Left hindlimb (tissue), 1 donor: ENCODE measurements at places on chromosomes 5 and 9.

DNA sequence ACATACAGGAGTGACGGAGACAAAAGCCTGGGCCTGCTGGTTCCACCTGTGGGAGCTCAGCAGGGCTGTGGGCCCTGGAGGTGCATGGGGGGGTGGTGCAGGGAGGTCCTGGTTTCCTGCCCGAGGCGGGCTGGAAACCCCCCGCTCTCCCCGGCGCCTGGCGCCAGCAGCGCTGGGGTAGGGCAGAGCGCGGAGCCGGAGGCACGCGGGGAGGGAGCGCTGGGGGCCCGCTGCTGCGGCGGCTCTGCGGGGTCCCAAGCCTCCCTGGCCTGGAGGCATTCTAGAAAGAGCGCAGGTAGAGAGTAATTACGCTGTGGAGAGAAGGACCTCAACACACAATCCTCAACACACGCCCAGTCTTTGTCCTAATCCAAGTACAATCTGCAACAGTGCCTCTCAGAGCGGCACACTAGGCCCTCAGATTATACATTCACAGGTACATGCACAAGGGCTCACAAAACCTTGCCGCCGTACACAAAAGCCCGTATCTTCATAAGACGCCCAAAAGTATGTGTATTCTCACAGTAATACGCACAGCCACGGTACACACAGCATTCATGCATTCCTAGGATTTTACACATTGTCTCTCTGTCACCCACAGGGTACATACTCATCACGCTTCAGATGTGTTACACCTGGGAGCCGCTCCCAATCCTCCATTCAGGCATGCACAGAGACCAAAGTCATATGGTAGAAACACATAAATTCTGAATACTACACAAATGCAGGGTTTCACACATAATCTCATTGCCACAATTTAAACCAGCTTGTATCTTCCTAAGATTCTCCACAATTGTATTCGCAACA is 2.1 kb upstream of the HAND1 start:
- DNase-seq = no peak

GRCh38 chr5:102283102-102283797 is 12.8 kb downstream of the SLCO4C1 start:
- DNase-seq = no peak

DNA sequence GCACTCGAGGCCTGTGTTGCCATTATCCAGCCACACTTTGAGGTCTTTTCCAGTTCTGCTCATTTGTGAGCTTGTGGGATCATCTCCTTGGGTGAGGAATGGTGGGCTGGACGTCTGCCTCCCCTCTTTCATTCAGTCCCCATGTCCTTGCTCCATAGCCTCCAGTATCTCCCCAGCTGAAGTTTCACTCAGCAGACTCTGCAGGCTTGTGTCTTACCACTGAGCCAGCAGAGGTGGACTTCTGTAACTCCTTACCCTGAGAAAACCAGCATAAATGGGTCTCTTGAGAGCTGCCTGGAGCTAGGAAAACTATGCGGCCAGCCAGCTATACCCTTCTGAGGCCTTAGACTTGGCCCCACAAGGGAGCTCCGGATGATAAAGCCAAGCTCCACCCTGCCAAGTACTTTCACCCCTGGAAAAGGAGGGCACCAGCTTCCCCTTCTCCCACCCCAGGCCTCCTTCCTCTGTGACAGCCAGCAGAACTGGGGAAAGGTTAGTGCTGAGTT is 12.2 kb downstream of the IRF1 start:
- no peak for DNase-seq

- DNase-seq = peak; percentile 91
Observed at GRCh38 chr5:170552621-170553115, 48.8 kb downstream of the KCNIP1 start.

DNA sequence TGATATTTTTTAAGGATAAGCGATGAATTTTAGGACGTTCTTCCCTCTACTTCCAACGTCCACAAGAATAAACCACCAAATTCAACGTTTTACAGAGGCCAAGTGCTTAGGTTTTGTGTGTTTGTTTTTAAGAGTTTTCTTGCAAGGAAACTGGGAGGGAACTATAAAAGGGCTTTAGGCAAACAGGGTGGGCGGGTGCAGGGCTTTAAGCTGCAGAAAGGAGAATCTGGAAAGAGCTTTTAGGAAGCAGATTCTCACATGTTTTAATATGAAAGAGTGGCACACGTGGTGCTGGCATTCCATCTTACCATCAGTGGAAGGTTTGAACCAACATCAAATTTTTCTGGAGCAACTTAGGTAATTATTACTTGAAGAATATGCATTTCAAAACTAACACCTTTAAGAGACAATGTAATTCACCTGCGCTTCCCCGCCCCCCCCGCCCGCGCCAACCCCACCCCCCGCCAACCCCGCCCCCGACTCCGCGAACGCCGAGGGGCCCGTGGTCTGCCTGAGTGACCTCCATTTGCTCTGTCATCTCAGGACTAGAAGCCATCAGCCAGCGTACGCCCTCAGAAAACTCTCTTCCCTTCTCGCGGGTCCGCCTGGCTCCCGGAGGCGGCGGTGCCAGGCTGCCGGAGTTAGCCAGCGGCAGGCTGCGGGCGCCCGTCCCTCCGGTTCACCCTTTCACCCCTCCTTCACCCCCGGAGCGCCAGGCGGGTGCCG is 911 bp upstream of the PIK3R1 start:
- no peak for DNase-seq

- peak; percentile 72 for DNase-seq
Observed at GRCh38 chr5:83927140-83927733, 206.6 kb upstream of the HAPLN1 start.

DNA sequence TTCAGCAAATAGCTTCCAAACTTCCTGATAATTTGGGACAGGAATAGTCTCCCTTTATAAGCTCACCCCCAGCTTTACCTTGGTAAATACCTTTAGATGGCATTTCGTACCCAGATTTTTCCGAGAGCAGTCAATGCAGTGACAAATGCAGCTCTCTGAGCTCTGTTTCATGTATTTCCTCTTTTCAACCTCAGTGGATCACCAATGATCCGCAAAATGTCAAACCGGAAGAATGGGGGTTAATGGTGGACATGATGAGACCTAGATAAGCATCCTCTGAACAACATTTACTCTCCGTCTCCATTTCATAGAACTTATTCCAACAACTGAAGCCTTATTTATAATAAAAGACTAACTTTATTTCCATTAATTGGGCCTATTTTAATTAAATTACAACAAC is 227.3 kb downstream of the MCTP1 start:
- DNase-seq = no peak

- no peak for DNase-seq
Observed at GRCh38 chr9:95074632-95075031, 242.9 kb downstream of the FANCC start.
